Fibroblast of skin of back (primary cell): ENCODE measurements at places on chromosomes 5 and 9.

GRCh38 chr9:123629531-123629930, 273.5 kb downstream of the CRB2 start:
- no peak for DNase-seq

- peak; percentile 44 for DNase-seq
Measured at GRCh38 chr9:107215381-107215780, 67.7 kb upstream of the RAD23B start.

DNA sequence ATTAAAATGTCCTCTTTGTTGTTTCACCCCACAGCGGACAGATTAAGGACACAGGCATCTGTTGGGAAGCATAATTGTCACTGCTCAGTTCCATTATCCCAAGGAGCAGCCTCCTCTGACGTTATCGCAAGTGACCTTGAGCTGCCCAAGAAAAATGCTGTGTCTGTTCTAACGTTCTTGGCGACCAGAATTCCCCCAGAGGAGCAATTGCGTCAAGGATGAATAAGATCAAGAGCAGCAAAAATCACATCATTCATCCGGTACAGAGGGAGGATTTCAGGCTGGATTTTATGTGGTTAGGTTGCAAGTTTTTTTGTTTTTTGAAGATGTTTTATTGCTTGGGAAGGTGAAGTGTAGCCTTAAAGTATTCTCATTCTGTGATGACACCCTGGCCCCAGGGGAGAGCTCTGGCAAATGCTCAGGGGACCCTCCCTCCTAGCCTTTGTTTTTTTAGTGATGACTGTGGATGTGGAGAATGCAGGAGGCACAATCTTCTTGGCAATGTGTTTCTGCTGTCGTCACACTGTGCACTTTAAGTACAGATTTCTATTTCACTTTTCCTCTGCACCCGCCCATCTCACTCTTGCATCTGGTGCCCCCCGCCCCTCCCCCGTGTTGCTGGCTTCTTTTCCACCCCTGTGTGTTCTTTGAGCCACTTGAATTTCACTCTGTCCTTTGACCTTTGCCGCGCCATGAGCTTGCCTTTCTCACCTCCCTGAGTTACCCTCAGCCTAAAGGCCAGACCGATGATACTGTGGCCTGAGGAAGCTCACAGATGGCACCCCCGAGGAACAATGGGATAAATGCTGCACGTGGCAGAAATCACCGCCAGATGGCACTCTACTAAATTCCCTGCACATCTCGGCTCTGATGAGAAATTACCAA, 308.5 kb downstream of the RAB3C start:
- peak; percentile 97 for DNase-seq

DNA sequence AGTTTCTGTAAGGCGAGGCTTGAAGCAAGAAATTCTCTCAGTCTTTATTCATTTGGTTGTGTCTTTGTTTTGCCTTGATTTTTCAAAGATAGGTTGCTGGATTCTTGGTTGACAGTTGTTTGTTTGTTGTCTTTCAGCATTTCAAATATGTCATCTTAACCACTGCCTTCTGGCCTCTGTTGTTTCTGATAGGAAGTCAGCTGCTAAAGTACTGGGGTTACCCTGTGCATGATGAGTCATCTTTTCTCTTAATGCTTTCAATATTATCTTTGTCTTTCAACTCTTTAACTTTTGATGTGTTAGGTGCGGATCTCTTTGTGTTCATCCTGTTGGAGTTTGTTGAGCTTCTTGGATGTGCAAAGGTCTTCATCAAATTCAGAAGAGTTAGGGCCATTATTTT, 1571.3 kb downstream of the MAT2B start:
- no peak for DNase-seq

- DNase-seq: no peak
Measured at GRCh38 chr5:27103486-27103885, 65.1 kb upstream of the CDH9 start.

DNA sequence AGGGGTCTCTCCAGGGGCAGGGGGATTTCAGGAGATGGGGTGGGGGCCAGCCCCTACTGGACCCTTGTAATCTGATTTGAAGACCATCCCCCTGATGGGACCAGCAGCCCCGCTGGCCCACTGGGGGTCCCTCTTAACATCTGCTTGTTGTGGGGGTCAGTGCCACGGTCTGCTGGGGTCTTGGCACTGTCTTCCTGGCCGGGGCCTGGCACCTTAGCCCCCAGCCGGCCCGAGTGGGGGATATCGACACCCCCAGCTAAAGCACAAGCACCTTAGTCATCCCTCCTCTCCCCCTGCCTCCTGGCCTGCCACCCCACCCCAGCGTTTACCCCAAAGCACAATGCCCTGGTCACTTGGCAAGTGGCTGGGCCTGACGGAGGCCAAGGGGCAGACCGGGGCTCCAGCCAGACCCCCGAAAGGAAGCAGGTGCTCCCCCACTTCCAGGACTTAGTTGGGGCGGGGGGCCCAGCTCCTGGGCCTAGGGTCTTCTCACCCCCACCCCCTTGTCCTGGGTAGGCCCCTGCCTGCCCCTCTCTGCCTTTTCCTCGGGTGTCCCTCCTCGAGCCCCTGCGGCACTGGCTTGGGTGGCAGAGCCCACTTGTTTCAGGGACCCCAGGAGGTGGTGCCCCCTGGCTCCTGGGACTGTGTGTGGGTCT, 1.4 kb upstream of the NFX1 start:
- DNase-seq: no peak

- no peak for DNase-seq
Measured at GRCh38 chr9:89414670-89415324, 83.1 kb downstream of the SEMA4D start.

- no peak for DNase-seq
Measured at GRCh38 chr5:40277161-40277906, 402.4 kb upstream of the PTGER4 start.
